ENCODE measurements at places on chromosomes 11 and 22. TPM values are rescaled to one million over a fixed set of nuclear protein-coding genes. Genes with fewer than 3 reads are reported as not detected.

- no peak for DNase-seq
- no peaks in the 10 kb centered on the region for H3K36me3 ChIP-seq
- peaks cover 3% of the 10 kb centered on the region for H3K27me3 ChIP-seq
- no peaks in the 10 kb centered on the region for H3K4me1 ChIP-seq
- H3K4me3 ChIP-seq = no peak overlapping the region
Observed at GRCh38 chr11:68370211-68371111, 58.1 kb downstream of the LRP5 start.

Gene HEPACAM
- not detected for total RNA-seq

GRCh38 chr11:26755762-26756161, 33.9 kb upstream of the SLC5A12 start:
- no peaks in the 10 kb centered on the region for H3K36me3 ChIP-seq
- H3K27ac ChIP-seq = no peak overlapping the region
- H3K4me1 ChIP-seq = no peaks in the 10 kb centered on the region
- no peaks in the 10 kb centered on the region for H3K27me3 ChIP-seq
- no peak for DNase-seq
- no peak overlapping the region for H3K4me3 ChIP-seq

- no peaks in the 10 kb centered on the region for H3K27me3 ChIP-seq
- H3K4me1 ChIP-seq = peaks cover 37% of the 10 kb centered on the region
- peaks cover 5% of the 10 kb centered on the region for H3K36me3 ChIP-seq
Observed at GRCh38 chr11:46478196-46478595, 86.6 kb upstream of the CHRM4 start.

DNA sequence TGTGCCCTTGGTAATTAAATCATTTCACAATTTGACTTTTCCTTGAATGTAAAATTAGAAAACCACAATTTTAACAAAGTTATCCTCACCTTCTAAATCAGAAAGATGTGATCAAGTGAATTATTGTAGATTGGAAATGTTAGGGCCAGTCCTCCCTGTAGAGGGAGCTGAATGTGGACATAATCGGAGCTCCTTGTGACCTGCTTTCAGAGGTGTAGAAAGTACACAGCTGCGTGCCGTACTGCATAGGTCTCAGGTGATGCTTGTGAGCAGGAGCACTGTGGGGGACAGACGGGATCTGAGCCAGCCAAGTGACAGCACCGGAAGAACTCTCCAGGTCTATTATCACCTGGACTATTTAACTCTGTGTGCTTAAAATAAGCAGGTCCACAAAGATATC, 338.0 kb downstream of the AASDHPPT start:
- no peak overlapping the region for H3K27ac ChIP-seq
- no peaks in the 10 kb centered on the region for H3K4me1 ChIP-seq
- H3K4me3 ChIP-seq = no peak overlapping the region

DNA sequence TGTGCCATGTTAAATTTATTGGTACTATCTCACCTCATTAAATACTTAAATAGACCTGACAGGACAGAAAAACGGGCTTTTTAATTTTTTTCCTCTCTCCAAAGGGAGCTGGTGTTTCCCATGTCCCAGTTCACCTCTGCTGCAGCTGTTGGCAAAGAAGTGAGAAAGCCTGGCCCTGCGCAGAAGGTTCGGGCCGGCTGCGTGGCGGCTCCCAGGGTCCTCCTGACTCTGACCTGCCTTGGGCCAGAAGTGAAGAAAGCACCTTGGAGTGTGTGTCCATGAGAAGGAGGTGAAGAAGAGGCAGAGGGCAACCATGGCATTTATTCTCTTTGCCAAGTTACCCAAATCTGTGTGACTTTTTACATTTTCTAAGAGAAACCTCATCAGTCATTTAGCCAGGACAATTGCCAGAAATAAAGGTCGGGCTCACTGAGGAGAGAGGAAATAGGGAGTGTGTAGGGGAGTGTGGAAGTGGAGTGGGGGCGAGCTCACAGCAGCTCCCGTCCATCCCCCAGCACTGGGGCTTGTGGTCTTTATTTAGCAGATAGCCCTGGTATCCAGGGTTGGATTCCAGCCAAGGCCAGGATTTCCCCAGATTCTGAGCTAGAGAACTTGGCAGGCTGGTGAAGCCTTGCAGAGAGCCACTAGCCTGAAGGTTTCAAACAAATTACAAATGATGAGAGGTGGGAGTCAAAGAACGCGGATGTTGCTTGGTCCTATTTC, 102.4 kb upstream of the CADM1 start:
- H3K36me3 ChIP-seq = no peaks in the 10 kb centered on the region
- H3K27ac ChIP-seq = no peak overlapping the region
- no peaks in the 10 kb centered on the region for H3K4me1 ChIP-seq
- no peak for DNase-seq

GRCh38 chr11:62217191-62217748, 8.8 kb downstream of the SCGB2A1 start:
- no peak overlapping the region for H3K27ac ChIP-seq
- no peaks in the 10 kb centered on the region for H3K4me1 ChIP-seq
- H3K36me3 ChIP-seq = no peaks in the 10 kb centered on the region

- no peak overlapping the region for H3K27ac ChIP-seq
- no peak for DNase-seq
- H3K36me3 ChIP-seq = no peaks in the 10 kb centered on the region
- no peak overlapping the region for H3K4me3 ChIP-seq
- peaks cover 1% of the 10 kb centered on the region for H3K27me3 ChIP-seq
Observed at GRCh38 chr11:126951465-126951864, 49.1 kb downstream of the KIRREL3 start.

- H3K36me3 ChIP-seq = no peaks in the 10 kb centered on the region
- H3K27ac ChIP-seq = no peak within 1 kb of the TSS
- H3K4me3 ChIP-seq = peak within 1 kb of the TSS; percentile 20
- H3K27me3 ChIP-seq = peaks cover 53% of the 10 kb centered on the region
- peaks cover 18% of the 10 kb centered on the region for H3K4me1 ChIP-seq
Observed at GRCh38 chr22:37427135-37427710, at the start of gene ELFN2. TSS of gene ELFN2 (minus strand) at chr22:37427479. CDS start at chr22:37375534, 51,945 bp downstream.
